ENCODE measurements at places on chromosomes 7 and 10. TPM values are rescaled to one million over a fixed set of nuclear protein-coding genes. Genes with fewer than 3 reads are reported as not detected.
A peak's percentile ranks its signal among the peaks of the same experiment; 100 is the strongest.

- DNase-seq: no peak
Measured at GRCh38 chr7:21580073-21580521, 37.3 kb downstream of the DNAH11 start.

DNA sequence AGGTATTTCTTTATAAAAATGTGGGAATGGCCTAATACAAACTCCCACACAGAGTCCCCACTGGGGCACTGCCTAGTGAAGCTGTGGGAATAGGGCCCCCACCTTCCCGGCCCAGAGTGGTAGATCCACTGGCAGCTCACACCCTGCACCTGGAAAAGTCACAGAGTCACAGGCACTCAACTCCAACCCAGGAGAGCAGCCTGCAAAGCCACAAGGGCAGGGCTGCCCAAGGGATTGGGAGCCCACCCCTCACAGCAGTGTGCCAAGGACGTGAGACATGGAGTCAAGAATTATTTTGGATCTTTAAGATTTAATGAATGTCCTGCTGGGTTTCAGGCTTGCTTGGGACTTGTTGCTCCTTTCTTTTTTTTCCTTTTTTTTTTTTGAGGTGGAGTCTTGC lies 5.3 kb upstream of the DNAJC12 start:
- DNase-seq: peak; percentile 27

GRCh38 chr10:51250278-51250920 lies 176.1 kb downstream of the PRKG1 start:
- no peak for DNase-seq

- DNase-seq: no peak
Measured at GRCh38 chr7:105656922-105657521, 75.7 kb upstream of the EFCAB10 start.

DNA sequence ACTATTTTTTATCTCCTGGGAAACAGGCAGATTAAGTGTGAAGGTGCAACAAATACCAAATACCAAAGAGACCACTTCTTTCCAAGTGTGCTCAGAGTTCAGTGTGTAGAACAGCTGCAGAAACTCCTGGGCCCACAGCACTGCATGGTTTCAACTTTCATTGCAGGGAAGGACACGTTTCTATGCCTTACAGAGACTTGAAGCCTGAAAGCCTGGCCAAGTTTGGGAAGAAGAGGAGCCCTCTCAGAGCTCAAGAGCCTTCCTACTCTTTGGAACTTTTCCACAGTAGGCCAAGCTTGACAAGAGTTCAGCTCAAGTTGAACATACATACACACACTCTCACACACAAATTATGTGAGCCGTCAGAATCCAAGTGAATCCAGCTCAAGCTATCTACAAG lies 2.5 kb downstream of the HOXA4 start:
- DNase-seq: no peak

DNA sequence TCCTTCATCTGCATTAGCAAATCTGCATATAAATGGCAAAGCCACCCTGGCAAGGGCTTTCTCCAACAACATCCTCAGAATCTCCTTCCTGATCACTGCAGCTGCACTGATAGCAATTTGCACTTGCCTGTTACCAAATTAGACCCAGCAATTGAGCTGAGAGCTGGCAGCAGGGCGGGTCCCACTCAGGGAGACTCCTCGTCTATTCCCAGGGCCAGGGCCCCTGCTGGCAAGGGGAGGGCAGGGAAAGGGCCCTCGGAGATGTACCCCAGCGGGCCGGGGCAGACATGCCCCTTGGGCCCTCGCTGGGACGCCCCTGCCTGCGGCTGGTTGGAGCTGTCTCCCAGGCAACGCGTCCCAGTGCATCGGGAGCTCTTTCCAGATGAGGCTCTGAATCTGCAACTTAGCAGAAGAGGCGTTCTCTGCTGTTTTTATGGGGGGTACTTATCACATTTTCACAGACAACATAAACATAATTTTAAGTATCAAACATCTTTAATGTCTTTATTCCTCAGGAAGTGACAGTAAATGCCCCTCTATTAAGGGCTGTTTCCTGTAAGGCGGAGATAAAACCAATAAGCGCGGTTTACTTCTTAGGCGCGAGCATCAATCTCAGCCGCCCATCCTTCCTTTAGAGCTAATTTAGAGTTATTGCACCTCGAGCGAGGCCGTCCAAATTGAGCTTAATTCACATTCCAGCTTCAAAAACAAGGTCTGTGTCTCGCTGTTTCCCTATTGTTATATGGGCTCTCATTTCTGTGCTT lies 249.0 kb upstream of the PPP2R2D start:
- peak; percentile 73 for DNase-seq

DNA sequence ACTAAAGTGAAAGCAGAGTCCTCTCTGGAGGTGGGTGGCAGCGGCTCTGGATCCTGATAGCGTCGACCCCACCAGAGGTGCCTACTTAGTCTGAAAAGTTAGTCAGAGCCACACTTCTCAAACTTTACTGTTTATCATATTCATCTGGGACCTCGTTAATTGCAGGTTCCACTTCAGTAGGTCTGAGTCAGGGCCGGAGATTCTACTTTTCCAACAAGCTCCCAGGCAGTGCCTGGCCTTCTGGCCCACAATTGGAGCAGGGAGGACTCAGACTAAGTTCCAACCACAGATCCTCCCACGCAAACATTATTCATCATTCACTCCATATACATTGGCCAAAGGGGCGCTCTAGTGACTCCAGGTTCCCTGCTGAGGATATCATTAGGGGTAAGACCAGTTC lies 78.1 kb downstream of the VSTM4 start:
- DNase-seq: no peak

The PSD gene
- 5.6 TPM for total RNA-seq

The SPOCK2 gene
- total RNA-seq: 1.6 TPM

DNA sequence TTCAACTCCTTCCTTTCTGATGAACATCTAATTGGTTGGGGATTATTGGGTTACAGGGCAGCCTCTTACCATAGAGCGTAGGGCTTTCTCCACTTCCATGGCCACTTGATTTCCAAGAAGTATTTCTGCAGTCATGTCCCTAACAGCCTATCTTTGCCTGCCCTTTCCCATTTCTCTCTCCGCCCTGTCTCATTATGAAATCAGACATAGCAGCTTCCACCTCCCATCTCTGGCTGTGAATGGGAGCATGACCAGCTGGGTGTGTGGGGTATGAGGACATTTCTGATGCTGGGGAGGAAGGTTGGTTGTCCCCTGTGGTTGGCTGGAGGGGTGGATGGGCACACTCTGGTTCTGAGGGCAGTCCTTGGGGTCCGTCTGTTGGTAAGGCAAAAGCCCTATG lies 41.2 kb downstream of the ADCYAP1R1 start:
- no peak for DNase-seq

The RBP4 gene
- total RNA-seq: 0.31 TPM

DNA sequence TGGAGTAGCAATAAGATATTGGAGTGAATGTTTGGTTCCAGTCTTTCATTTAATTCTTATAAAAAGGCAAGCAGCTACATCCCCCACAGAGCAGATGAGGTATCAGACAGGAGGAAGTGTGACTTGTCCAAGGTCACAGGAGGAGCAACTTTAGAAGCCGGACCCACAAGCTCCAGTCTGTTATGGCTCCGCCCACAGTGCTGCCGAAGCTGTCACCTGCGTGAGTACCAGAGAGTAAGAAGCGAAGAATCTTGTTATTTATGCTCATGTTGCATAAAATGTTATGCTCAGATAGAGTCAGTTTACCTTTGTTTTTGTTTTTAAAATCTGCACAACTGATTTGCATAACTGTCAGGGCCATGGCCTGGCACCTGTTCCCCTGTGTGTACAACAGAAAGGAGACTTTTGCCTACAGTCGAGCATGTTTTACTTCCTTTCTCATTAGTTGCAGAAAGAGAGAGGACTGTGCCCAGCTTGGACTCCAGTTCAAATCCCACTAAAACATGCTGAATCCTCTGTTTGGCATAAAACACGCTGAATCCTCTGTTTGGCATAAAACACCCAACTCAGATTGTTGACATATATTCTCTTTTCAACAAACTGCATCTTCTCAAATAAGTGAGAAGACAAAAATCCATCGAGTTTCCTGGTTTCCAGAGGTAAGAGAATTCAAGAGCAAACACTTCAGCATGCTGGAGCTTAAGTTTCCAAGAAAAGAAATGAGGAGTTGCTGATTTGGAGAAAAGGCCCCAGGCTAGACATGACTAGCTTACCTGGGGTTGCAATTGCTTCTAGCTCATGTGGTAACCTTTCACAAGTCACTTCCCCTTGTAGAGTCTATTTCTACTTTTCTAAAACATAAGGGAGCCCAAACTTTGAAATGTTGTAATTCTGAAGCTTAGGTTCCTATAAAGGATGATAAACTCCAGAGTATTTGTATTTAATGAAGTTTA lies 409.8 kb upstream of the ZMIZ1 start:
- DNase-seq: no peak

DNA sequence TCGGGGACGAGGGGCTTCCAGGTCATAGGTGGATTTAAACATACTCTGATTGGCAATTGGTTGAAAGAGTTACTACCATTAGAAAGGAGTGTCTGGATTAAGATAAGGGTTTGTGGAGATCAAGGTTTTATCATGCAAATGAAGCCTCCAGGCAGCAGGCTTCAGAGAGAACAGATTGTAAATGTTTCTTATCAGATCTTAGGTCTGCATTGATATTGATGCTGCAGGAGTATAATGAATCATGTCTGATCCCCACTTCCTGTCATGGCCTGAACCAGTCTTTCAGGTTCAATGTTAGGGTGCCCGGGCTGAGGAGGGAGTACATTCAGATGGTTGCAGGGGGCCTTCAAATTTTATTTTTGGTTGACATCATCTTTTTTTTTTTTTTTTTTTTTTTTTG lies 51.4 kb downstream of the SH3PXD2A start:
- DNase-seq: no peak

- no peak for DNase-seq
Measured at GRCh38 chr7:151629713-151630272, 110.1 kb upstream of the RHEB start.
